Posterior cingulate gyrus (tissue), 11 donors: ENCODE measurements at places on chromosomes 4 and X.

DNA sequence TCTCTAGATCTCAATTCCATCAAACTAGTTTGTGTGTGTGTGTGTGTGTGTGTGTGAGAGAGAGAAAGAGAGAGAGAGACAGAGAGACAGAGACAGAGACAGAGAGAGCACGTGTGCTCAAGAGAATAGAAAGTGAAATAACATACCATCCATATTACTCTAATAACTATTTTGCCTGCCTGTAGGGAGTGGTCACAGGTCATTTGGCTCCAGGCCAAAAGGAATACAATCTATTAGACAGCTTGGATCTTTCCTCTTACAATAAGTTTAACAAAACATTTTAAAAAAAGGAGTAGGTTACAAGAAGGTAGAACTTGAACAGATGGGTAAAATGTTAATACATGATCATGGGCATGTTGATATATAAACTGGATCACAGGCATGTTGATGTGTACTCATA is 76.2 kb downstream of the COL4A6 start:
- DNase-seq: no peak

GRCh38 chrX:72019487-72019886 is 108.8 kb downstream of the NHSL2 start:
- DNase-seq: no peak

- no peak for DNase-seq
These were observed 36.8 kb upstream of the AGA start for GRCh38 chr4:177479063-177479462.

DNA sequence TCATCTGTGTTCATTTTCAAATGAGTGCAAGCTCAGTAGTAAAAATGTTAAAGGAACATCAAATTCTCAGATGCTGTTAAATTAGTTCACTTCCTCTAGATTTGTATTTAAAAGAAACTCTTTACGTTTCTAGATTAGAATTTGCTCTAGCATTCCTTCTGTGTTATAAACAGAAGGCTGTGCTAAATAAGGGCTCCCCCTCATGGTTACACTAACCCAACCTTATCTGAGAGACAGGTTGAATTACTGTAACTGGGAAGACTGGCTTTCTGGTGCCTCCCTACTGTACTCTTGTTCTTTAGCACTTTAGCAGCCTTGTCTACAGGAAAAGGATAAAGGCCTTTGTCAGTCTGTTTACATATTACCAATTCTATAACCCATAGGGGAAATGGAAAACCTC is 56.8 kb downstream of the RXFP1 start:
- DNase-seq: no peak

- no peak for DNase-seq
These were observed 9.5 kb downstream of the CSTF2 start for GRCh38 chrX:100829730-100830129.

- DNase-seq: no peak
These were observed 875.0 kb upstream of the PRKX start for GRCh38 chrX:4588466-4588865.

DNA sequence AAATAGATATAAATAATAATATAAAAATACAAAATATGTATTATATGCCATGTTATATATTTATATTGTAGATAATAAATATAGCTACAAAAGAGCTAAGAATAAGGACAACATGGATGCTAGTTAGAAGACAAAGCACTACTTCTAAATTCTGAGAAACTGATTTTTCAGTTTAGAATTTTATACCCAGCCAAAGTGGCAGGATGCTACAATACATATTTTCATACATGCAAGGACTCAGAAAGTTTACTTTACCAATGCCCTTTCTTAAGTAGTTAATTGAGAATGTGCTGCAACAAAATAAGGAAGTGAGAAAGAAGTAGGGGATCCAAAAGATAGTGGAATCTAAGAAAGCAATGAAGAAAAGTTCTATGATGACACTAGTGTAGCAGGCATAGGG is 64.5 kb downstream of the PDE5A start:
- no peak for DNase-seq

GRCh38 chr4:9735515-9735914 is 45.9 kb upstream of the DRD5 start:
- no peak for DNase-seq
